Esophagus mucosa (tissue), 1 donor: ENCODE measurements at places on chromosomes 6 and 20. TPM values are rescaled to one million over a fixed set of nuclear protein-coding genes. Genes with fewer than 3 reads are reported as not detected.

- ATAC-seq = no peak
Measured at GRCh38 chr6:22295145-22295544, 1.7 kb downstream of the PRL start.

- peak; percentile 87 for ATAC-seq
Measured at GRCh38 chr6:148250975-148251685, 91.5 kb upstream of the SASH1 start.

DNA sequence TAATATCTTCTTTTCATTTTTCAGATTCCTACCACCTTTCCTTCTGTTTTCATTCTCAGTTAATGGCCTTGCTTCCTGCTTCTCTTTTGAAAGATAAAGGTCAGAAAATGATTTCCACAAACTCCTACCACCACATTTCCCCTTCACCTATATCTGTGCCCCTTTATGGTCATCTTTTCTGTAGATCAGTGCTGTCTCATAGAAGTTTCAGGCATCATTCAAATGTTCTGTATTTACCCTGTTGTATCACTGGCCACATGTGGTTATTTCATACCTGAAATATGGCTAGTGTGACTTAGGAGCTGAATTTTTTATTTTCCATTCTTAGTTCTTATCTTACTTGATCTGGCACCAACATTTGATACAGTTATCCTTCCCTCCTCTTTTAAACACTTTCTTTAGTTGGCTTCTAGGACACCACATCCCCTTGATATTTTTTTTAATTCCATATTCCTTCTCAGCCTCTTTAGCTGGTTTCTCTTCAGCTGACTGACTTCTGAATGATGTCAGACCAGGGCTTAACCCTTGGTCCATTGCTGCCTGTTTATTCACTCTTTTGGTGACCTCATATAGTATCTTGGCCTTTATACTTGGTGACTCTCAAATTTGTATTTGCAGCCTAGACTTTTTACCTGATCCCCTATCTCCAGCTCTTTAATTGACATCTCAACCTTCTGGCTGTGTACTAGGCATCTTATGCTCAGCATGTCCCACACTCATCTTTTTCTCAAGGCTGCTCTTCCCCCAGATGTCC lies 81.0 kb downstream of the ATRN start:
- no peak for ATAC-seq

DNA sequence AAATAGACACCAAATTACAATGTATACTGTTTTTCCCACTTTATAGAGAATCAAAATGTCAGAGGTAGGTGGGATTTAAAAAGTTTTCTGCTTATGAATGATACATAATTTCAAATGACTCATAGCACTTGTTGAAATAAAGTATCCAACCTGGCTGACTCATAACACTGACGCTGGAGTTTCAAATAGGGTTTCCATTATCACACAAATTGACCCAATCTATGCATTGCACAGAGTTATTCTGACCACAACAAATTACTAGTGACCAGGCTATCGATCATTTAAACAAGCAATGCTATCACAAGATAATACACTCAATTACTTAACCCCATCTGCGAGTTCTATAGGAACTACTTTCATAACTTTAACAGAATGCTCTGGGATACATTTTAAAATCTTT lies 31.9 kb upstream of the PRELID3B start:
- no peak for ATAC-seq

DNA sequence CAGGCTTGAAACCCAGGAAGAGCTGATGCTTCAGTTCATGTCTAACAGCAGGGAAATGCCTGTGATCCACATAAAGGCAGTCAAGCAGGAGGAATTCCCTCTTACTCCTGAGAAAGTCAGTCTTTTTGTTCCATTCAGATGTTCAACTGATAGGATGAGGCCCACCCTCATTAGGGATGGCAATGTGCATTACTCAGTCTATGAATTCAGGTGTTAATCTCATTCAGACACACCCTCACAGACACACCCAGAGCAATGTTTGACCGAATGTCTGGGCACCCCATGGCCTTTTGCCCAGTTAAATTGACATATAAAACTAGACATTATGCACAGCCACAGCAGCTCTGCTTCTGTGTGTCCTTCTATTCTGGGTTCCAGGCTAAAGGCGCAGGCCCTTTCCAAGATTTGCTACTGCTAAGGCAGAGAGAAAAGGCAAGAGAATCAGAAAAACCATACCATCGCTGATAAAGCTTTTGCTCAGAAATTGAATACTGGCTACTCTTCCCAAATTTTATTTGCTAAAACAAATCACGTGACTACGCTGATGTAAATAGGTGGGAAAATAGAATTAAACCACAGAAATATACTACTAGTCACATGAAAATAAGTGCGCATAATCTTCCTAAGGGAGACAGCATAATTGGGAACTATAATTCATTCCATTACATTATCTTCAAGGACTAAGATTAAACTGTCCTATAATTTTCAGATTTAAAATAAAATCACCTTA lies 625.0 kb upstream of the MAN1A1 start:
- no peak for ATAC-seq

- ATAC-seq = no peak
Measured at GRCh38 chr6:135274561-135275293, 93.6 kb downstream of the MYB start.

DNA sequence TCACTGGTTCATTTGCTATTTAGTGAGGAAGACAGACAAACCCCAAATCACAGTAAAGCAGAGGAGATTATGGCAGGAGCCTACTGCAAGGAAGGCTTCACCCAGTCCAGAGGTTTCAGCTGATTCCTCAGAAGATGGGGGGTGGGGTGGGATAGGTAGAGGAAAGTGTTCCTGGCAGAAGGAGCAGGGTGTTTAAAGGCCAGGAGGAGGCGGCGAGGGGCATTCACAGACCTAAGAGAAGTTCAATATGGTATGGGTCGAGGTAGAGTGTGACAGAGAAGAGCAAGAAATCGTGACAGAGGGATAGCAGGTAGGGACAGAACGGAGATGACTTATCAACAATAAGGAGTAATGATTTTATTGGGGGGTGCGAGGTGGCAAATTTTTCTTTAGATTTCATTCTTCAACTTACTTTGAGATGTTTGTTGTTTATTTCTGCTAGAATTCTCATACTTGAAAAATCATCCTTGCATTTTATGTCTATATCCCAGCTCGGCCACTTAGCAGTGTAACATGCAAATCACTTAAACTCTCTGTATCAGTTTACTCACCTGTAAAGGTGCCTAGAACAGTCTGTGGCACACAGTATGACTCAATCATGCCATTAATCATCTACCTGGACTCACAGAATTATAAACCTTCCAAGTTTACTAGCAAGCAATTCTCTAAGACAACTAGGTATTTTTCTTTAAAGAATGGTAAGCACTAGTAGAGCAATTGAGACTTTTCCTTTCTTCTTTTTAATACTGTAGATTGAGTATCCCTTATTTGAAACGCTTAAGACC lies 176.7 kb downstream of the REV3L start:
- ATAC-seq = peak; percentile 66

- ATAC-seq = no peak
Measured at GRCh38 chr20:33600981-33601380, 61.1 kb upstream of the C20orf144 start.

GRCh38 chr6:158072083-158072721 lies 90.5 kb downstream of the SYNJ2 start:
- peak; percentile 27 for ATAC-seq

DNA sequence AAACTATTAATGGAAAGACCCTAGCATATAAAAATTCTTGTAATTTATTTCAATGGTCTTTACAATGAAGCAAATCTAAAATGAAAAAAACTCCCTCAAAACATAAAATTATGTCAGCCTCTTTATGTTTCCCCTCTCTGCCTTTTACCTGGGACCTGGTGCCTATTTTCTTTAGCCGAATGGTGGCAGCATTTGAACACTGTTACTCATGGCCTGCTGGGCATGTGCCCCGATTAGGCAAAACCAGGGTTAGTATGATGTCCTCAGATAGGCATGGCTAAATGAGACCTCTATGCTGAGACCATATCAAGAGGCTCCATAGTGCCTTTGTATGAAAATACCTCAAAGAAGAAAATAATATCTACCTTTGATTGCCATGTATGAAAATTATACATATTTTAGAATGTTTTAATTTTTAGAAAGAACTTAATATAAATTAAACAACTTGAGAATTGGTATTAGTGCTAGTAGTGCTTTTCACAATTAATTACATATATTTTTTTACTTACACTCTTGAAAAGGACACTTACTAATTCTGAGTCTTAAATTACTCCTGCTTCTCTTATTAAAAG lies 22.5 kb upstream of the C6orf58 start:
- peak; percentile 41 for ATAC-seq

- ATAC-seq = peak; percentile 40
Measured at GRCh38 chr6:44012078-44012493, 115.2 kb downstream of the MRPL14 start.

The MED23 gene
- 12.2 TPM for total RNA-seq

The PPIL1 gene
- total RNA-seq = 25.5 TPM

The FAM217A gene
- not detected for total RNA-seq

The C20orf202 gene
- 0.24 TPM for total RNA-seq

The EFHC1 gene
- total RNA-seq = 10.8 TPM

The EFCAB8 gene
- 0.48 TPM for total RNA-seq
